ENCODE measurements at places on chromosomes 16 and 17.

GRCh38 chr16:85094812-85095211 lies 17.5 kb downstream of the CIBAR2 start:
- DNase-seq, result no peak

DNA sequence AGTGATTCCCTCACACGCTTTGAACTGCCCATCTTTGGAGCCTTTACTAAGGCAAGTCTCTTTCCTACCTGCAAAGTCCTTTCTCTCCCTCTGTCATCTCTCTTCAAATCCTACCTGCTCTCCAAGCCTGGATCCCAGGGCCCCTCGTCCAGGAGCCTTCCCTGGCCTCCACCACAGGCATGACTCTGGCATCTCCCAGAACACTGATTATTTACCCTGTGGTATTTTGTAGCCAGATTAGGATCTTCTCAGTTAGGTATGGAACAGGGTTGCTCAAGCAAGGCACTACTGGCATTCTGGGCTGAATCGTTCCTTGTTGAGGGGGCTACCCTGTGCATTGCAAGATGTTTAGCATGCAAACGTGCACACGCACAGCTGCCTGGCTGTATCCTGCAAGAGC lies 31.9 kb upstream of the POLR3E start:
- no peak for DNase-seq

- no peak for DNase-seq
These were observed 41.1 kb upstream of the ERN1 start for GRCh38 chr17:64171041-64171440.

GRCh38 chr16:86403541-86404163 lies 106.7 kb upstream of the FOXF1 start:
- no peak for DNase-seq
